ENCODE measurements at places on chromosomes 7 and 10.

DNA sequence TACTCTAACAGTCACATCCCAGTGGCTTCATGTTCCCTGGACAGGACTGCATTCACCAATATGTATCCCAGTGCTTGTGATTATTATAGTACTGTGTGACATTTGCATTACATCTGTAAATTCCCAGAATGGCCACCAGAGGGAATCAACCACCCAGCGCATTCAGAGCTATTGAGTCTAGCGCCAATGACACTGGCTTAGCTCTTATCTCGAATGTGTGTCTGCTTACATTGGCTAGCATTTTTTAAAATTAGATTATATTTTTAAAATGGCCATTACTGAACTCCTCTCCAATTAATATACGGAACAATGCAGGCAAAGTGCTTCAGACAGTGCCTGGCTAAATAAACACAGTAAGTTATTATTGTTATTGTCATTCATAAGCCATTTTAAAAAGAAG is 36.3 kb downstream of the TRIL start:
- peak; percentile 68 for DNase-seq

GRCh38 chr7:34249192-34249591 is 343.9 kb downstream of the BMPER start:
- no peak for DNase-seq

DNA sequence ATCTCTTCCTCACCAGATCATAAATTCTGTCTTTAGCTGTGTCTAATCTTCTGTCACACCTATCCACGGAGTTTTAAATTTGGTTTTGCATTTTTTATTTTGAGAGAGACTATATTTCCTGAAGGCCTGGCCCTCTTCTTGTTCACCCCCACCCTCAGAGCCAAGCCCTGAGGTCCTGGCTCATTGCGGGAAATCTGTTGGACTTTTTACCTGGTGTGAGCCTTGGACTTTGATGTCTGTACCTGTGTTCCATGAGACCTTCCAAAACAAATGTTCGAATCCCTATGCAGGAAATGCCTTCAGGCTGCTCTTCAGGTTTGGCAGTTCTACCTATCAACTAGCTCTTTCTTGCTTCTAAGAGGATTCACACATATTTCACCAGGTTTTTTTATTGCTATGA is 175.2 kb upstream of the GRB10 start:
- DNase-seq, result no peak

GRCh38 chr10:129628823-129629222 is 161.8 kb downstream of the MGMT start:
- no peak for DNase-seq

DNA sequence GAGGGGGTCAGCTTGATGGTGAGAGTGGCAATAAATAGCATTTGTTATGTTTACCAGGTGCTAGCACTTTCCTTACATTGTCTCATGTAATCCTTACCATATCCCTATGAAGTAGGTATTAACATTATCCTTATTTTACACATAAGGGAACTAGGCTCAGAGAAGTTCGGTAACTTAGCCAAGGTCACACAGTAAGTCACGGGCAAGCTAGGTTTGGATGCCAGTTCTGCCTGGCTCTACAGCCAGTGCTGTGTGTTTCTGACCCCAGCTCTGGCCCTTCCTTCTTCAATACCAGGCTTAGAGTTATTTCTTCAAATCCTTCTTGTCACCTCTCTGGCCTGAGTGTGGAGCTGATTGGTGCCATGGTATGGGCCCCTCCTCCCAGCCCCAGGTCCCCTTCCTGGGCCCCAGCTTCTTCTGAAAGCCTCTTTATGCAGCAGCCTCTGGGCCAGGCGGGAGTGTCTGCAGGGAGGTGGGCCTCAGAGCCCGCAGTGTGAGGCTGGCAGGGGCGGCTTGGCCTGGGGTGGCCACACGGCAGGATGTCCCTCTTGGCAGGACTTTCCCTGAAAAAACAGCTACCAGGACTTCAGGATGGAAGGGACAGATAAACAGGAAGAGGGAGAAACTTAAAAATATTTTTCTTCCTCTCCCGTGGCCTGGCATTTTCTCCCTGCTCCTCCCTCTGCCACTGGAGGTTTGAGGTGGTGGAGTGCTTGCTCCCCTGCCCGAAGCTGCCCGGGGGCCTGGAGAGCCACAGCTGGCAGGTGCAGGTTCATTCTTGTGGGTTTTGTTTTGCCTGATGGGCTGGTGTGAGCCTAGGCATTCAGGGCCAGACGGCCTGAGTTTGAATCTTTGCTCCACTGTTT is 20.6 kb downstream of the PALD1 start:
- no peak for DNase-seq

DNA sequence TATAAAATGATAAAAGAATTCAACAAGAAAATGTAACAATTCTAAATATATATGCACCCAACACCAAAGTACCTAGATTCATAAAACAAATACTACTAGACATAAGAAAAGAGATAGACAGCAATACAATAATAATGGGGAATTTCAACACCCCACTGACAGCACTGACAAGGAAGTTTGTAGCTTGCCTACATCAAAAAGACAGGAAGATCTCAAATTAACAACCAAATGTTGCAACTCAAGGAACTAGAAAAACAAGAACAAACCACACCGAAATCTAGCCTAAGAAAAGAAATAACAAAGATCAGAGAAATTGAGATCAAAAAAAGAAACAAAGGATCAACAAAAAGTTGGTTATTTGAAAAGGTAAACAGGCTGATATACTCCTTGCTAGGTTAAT is 36.5 kb upstream of the TNKS2 start:
- DNase-seq, result no peak

DNA sequence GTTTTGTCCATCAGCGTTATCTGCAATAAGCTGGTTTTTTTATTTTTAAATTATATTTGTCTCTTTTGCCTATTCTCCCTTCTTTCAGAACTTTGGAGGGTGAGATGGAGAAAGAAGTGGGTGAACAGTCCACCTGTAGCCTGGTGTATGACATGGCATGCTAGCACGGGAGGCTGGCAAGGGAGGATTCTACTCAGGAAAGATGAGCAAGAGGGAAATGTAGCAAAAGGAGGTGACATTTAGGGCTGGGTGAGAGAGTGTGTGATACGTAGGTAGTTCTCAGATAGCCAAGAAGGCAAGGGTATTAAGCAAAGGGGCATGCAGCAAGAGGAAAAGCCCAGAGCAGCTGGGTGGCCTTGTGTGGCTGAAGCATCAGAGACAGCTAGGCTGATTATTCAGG is 612.9 kb upstream of the IGFBP3 start:
- DNase-seq, result no peak

- DNase-seq, result no peak
Measured at GRCh38 chr10:67141300-67141699, 215.5 kb downstream of the LRRTM3 start.

DNA sequence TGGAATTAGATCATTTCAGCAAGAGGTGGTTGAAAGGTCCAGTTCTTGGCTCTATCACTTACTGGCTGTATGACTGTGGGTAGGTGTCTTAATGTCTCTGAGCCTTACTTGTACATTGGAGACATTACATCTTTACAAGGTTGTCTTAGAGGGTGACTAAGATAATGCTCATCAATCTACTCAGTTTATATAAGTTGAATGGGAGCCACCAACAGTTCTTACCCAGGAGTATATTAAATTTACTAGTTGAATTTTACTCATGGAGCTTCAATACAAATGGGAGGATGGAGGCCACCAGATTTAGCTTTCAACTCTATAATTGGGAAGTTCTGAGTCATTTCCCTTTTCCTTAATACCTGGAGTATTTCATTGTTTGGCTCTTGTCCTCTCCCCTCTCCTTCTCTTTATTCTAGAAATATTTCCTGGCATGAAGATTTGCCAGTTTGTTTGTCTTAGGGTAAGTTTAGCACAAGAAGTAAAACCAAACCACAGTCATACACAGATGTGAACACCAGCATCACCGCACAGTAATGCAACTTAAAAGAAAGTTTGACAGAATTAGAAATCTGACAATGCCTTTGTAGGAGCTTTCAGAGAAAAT is 222.8 kb downstream of the LRMDA start:
- DNase-seq, result peak; percentile 24

DNA sequence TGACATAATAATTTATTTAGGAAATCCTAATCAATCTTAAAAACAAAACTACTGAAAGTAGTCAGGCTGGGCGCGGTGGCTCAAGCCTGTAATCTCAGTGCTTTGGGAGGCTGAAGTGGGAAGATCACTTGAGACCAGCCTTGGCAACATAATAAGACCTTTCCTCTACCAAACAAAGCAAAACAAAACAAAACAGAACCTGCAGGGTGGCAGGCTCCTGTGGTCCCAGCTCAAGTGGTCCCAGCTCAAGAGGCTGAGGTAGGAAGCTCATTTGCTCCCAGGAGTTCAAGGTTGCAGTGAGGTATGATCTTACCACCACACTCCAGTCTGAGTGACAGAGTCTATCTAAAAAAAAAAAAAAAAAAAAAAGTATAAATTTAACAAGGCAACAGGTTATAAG is 748.0 kb downstream of the CNTNAP2 start:
- no peak for DNase-seq

GRCh38 chr10:383519-383918 is 248.3 kb downstream of the ZMYND11 start:
- DNase-seq, result no peak

- DNase-seq, result no peak
Measured at GRCh38 chr10:78557433-78557925, 511.3 kb upstream of the ZMIZ1 start.

GRCh38 chr7:30144657-30145306 is 10.0 kb downstream of the MTURN start:
- DNase-seq, result no peak

- no peak for DNase-seq
Measured at GRCh38 chr7:21806388-21806787, 139.3 kb downstream of the CDCA7L start.

- no peak for DNase-seq
Measured at GRCh38 chr10:91690996-91691676, 58.3 kb upstream of the PPP1R3C start.

DNA sequence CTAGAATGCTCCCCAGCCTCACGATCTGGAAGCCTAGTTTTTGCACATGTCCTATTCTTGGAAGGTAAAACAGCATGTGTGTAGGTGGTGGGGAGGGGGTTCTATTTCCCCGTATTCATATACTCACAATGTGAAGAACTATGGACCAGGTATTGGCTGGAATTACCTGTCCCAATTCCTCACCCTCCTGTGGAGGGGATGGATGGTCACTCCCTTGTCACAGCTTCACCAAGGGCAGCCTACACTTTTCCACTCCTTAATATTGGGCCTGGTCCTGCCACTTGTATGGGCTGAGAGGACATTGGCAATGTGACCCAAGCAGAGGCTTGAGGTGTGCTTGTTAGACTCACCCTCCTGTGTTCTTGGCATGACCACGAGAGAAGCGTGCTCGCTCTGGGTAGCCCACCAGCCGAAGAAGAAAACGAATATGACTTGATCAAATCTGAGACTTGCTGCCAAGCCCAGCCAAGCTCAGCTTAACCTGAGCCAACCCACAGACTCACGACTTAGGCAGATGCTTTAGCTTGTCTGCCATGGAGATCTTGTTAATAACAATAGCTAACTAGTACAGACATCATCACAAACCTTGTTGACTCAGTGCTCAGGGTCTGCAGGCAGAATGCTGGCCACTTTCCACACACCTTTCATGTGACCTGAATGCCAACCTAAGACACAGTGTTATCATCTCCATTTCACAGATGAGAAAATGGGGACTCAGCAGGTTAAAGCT is 17.2 kb downstream of the ZNF488 start:
- no peak for DNase-seq

- DNase-seq, result no peak
Measured at GRCh38 chr7:4770886-4771285, 4.5 kb upstream of the AP5Z1 start.

GRCh38 chr10:38038107-38038931 is 27.8 kb downstream of the ZNF33A start:
- no peak for DNase-seq

DNA sequence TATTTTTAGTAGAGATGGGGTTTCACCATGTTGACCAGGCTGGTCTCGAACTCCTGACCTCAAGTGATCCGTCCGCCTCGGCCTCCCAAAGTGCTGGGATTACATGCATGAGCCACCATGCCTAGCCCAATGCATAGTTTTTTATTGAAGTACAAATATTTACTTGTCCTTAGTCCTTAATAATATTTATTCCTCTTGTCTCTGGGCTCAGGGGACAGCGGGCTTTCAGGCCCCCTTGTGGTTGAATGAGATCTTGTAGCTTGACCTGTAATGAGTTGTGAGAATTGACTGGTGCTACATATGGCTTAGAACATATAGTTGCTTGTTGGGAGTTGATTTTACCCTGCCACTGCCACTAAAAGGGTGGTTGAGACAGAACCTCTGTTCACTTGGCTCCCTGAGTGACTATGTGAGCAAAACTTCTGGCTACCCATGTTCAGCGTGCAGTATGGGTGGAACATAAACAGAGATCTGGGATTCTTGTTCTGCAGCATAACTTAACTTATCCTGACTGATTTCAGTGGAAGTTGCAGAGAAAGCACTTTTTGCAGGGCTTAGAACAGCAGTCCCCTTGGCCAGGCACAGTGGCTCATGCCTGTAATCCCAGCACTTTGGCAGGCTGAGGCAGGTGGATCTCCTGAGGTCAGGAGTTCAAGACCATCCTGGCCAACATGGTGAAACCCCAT is 14.9 kb downstream of the CCL26 start:
- peak; percentile 42 for DNase-seq

DNA sequence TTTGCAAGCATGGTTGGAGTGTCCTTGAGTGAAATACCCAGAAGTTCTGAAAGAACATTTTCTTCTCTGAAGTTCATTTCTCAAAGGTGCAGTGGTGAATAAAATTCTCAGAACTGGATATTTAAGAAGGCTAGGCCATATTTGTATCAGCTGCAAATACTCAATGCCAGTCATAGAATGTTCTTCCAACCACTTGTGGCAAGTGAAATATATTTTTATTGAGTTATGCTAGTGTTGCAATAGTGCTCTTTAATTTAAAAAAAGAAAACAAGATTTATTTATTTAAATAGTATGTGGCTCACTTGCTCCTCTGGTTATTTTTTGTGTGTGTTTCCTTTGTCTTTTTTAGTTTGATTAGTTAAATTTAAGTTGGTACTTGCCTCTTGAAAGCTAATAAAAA is 64.5 kb downstream of the PALS2 start:
- no peak for DNase-seq

DNA sequence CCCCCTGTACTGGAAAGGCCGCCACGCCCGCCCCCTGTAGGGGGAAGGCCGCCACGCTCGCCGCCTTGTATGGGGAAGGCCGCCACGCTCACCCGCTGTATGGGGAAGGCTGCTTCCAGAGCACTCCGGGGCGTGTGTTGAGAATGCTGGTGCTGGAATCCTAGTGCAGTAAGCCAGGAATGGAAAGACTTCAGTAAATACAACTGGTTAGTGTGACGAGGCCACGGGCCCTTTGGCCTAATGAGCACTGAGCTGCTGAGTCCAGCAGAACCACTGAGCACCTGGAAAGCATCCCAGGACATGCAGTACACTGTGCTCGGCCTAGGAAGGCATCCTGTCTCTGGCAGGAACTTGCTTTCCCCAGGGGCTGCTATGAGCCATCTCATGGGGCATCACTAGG is 398.9 kb downstream of the PTPRN2 start:
- DNase-seq, result no peak

- DNase-seq, result peak; percentile 9
Measured at GRCh38 chr7:121450631-121451198, 54.6 kb upstream of the FAM3C start.

DNA sequence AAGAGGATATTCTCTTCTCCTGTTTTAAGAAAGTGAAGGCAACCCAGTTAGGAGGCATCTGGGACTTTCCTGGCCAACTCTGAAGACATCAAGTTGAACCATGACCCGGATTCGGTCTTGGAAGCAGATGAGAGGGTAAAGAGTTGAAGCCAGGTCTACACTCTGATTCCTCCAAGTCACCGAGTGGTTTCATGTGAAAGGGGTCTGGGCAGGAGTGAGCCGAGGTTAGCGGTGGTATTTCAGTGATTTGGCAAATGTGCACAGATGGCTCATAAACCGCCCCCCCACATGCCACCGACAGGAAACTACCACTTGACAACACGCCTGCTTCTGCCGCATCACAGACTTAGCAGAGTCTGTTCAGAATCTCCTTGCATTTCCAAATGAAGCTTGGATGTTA is 11.4 kb upstream of the REPIN1 start:
- DNase-seq, result no peak

All from fibroblast of skin of right biceps (primary cell).